ENCODE measurements at places on chromosomes 13 and 19.
A peak's percentile ranks its signal among the peaks of the same experiment; 100 is the strongest.

- DNase-seq = peak; percentile 30
Observed at GRCh38 chr19:19342086-19343015, 21.7 kb downstream of the MAU2 start.

GRCh38 chr13:77298426-77298825 lies 28.5 kb downstream of the MYCBP2 start:
- DNase-seq = no peak

DNA sequence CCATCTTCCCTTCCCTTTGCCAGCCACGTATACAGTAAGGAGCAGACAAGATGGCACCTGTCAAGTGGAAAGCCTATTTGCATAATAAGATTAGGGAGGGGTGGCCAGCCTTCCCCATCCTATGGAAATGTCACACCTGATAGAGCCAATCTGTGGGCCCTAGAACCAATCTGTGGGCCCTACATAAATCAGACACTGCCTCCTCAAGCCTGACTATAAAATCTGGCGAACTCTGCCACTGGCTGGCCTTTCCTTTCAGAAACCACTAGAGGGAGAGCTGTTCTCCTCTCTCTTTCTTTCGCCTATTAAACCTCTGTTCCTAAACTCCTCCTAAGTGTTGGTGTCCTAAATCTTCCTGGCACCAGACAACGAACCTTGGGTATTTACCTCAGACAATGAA lies 231.5 kb upstream of the KLHL1 start:
- peak; percentile 25 for DNase-seq

DNA sequence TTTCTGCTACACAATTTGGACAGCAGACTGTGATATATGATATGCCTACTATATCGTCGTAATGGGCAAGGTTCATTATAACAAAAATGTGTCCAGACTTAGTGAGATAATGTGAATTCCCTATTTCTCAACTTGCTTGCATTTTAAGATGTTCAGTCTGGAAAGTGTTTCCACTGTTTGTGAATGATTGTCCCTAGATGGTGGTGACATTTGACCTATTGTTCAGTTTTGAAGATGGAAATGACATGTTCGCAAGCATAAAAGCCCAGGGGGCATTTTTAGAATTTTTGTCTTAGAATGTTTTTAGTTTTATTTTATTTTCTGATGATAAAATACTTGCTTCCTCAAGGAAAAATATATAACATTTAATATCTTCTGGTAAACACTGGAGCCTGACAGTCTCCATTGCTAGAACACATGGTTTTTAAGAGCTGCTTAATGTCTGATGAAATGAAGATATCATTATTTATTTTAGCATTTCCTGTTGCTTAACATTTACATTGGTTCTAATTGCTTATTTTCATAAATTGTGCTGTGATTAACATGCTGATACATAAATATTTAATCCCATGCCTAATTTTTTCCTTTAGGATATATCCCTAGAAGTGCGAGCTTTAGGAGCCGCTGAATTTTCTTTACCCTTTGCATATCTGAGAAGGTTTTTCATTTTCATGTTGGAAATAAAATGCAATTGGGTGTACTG lies 27.1 kb downstream of the MBNL2 start:
- DNase-seq = no peak

GRCh38 chr13:100063333-100063732 lies 25.6 kb upstream of the PCCA start:
- no peak for DNase-seq

- no peak for DNase-seq
Observed at GRCh38 chr19:38736036-38736412, 8.2 kb downstream of the CAPN12 start.

- no peak for DNase-seq
Observed at GRCh38 chr19:17209126-17210036, 5.8 kb upstream of the USE1 start.

DNA sequence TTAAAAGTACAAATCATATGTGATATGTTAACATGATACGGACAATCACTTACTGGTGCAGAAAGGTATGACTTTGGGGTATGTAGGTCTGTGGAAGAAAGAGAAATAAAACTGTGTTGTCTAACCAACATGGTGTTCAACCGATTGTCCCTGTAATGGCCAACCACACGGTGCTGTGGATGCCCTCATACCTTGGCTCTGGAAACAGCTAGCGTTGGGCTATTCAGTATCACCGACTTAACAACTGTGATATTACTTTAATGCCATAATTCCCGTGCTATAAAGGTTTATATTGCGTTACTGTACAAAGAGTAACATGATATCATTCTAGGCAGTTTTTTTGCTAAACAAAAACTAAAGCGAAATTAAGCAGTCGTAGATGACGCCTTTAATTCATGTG lies 448.3 kb downstream of the EFNB2 start:
- DNase-seq = no peak

- no peak for DNase-seq
Observed at GRCh38 chr13:36820222-36820621, 1.2 kb downstream of the RFXAP start.

- DNase-seq = no peak
Observed at GRCh38 chr19:38033658-38034491, 126.9 kb downstream of the SIPA1L3 start.

GRCh38 chr13:23722726-23723453 lies 152.7 kb downstream of the TNFRSF19 start:
- DNase-seq = no peak

- no peak for DNase-seq
Observed at GRCh38 chr19:37513397-37513796, 6.7 kb downstream of the ZNF793 start.

DNA sequence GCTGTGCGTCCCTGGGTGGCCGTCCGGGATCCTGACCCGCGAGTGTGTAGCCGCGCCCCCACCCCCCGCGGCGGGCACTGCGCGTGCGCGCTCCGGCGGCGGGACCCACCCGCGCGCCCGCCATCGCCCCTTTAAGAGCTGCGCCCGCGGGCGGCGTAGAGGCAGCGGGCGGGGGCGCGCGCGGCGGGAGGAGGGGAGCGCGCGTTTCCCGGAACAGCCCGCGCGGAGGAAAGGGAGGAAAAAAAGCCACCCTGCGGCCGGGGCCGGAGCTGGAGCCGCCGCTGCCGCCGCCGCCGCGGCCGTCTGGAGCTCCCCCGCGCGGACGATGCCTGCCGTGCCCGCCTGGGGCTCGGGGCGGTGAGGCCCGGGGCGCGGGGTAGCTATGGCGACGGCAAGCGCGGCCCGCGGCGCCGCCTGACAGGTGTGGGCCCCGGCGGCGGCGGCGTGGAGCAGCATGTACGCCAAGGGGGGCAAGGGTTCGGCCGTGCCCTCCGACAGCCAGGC lies at the start of gene SSBP4:
SSBP4 (plus strand) TSS at position 204 of the 504 bp plus-strand sequence; CDS start at position 455, 251 bp downstream.
- peak; percentile 84 for DNase-seq

DNA sequence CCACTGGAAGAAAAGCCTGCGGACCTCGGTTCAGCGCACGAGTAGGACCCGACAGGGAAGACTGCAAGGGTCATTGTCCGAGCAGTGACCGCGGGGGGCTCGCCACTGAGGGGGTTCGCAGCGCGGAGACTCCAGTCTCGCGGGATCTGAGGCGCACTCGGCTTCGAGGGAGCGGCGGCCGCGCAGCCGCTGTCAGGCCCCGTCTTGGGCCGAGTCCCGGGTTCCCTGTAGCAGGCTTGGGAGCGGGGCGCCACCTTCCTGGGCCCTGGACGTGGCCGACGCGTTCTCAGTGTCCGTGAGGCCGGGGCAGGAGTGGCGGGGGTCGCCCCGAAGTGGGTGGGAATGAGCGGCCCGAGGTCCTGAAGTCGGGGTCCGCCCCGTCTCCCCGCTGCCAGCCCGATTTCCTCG lies 474 bp upstream of the FAM174C start:
- DNase-seq = peak; percentile 41

GRCh38 chr19:31383553-31383952 lies 34.3 kb upstream of the TSHZ3 start:
- DNase-seq = no peak

GRCh38 chr13:26518451-26518959 lies 39.0 kb upstream of the WASF3 start:
- DNase-seq = no peak

Measured in LoVo (cell line).